ENCODE measurements at places on chromosomes 12 and 14.
A peak's percentile ranks its signal among the peaks of the same experiment; 100 is the strongest.

DNA sequence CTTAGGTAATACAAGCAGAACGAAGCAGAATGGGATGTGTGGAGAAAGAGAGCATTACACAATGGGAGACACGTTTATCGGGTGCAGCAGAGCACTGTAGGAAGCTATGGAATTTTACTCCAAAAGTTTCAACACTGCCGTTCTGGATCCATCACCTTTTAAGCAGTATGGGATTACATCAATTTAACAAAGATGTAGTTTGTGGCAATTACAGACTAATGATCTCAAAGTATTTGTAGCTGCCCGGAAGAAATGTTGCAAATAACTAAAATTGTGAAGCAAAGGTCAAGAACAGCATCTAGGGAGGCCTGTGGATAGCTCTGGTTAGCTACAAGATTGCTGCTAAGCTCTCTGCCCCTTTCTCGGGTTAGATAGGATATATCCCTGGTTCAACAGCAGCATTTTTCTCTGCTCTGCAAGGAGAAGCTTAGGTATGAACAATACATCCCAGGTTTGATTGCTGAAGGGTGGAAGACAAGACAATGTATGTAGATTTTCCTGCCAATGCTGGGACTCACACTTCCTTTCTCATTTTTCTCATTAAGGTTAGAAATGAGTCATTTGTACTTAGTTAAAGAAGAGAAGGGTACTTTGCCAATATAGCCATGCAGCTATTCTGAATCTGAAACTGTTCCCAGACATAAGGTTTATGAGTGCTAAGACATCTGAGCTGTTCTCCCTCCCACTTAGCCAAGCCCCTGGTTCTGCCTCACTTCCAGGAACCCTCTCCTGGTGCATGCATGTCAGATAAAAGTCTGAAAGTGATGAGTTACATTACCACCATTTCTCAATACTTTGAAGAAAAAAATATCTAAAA is 75.0 kb upstream of the HIF1A start:
- peak; percentile 35 for DNase-seq

DNA sequence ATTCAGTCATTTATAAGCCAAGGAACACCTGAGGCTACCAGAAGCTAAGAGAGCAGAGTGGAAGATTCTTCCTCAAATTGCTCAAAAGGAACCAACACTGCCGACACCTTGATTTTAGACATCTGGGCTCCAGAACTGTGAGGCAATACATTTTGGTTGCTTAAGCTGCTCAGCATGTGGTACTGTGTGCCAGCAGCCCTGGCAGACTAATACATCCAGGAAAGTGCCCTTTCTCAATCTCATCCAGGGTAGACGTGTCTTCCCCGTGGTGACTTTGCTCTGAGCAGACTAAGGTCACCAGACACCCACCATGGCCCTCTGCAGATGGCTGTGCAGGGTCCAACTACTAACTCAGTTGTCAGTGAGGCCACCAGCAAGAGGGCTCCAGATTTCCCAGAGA is 122.8 kb downstream of the VRK1 start:
- no peak for DNase-seq

- DNase-seq = peak; percentile 93
Observed at GRCh38 chr12:96486751-96487613, 2.4 kb upstream of the CFAP54 start.

DNA sequence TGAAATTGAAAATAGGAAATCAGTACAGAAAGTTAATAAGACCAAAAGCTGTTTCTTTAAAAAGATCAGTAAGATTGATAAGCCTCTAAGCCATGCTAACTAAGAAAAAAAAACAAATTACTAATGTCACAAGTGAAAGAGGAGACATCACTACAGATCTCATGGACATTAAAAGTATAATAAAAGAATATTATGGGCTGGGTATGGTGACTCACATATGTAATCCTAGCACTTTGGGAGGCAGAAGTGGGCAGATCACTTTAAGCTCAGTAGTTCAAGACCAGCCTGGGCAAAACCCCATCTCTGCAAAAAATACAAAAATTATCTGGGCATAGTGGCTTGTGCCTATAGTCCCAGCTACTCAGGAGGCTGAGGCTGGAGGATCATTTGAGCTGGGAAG is 30.5 kb downstream of the B4GALNT3 start:
- no peak for DNase-seq

DNA sequence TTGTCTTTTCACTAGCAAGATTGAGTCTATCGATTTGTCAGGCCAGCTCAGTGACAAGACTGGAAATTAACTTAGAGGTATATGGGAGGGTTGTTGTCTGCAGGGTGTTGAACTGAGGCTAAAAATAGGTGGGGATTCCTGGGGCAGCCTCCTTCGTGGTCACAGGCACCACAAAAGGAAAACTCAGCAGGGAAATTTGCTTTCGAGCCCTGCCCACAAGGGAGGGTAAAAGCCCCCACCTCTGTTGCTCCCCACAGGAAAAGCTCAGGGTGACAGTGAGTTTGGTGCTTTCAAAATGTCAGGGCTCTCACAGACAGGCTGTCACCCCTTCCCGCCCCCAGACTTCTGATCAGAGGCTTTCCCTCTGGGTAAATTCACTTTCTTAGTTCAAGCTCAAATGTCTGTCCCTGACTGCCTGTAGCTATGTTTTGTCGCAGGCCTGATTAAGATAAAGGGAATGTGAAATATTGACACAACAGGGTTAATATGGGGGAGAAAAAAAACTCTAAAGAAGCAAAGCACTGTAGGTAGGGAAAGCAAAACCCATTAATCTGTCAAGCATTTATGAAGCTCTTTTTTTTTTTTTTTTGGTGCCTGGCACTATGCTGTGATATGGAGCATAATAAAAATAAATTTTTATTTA is 11.7 kb upstream of the NFKBIA start:
- peak; percentile 39 for DNase-seq

DNA sequence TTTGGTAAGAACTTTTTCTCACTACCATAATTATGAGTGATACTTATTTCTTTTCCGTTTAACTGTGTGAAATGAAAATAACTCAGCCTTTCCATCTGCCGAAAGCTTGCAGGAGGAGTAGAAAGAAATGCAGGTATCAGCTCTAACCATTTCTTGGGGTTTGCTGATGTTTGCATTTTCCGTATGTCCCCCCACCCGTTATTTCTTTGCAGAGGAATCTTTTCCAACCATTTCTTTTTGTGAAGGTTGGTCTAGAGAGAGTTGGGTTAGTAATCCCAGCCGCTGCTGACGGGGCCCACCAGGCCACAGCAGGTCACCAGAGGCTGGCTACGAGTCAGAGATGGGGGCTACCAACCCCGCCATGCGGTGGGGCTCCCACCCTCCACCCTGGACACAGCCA is 7.0 kb upstream of the PIWIL1 start:
- no peak for DNase-seq
